ENCODE measurements at places on chromosomes 7 and 10. TPM values are rescaled to one million over a fixed set of nuclear protein-coding genes. Genes with fewer than 3 reads are reported as not detected.

DNA sequence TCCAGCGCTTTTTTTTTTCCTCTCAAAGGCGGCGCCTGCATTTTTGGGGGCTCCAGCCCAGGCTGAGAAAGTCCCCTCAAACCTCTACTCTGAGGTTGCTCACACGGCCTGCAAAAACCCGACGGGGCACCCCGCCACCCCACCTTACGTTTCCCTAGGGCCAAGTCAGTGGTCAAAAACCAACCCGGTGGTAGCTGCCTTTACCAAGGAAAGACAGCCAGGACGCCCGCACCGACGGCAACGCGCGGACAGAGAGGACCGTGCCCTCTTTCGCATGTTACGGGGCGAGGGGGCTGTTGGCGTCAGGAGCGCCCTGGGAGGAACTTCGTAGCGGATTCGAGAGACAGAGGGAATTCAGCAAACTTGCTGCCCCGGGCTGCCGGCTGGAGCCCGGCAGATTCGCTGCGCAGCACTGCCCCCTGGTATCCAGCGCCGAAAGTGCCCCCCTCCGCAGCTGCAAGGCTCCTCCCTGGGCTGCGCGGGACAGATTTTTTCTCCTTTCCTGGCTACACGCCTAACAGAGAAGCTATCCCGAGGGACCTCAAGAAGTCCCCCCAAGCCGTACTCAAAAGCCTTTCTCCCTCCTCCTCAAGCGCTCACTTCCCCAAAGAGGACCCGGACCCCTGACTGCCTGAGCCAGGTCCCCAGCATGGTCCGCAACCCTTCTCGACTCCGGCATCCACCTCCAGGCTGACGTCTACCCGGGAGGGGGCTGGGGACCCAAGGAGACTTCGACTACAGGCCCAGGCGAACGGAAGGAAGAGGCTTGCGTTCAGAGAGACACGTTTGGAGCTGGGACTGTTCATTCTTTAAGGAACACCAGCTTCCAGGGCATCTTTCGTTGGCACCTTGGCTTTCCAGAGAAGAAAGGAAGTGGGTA is 27.7 kb upstream of the VAX1 start:
- no peak overlapping the region for H3K27ac ChIP-seq
- peaks cover 80% of the 10 kb centered on the region for H3K27me3 ChIP-seq
- peaks cover 5% of the 10 kb centered on the region for H3K4me1 ChIP-seq

GRCh38 chr7:50663396-50664102 is 98.3 kb upstream of the DDC start:
- peaks cover 69% of the 10 kb centered on the region for H3K4me1 ChIP-seq
- no peak overlapping the region for H3K27ac ChIP-seq
- no peaks in the 10 kb centered on the region for H3K36me3 ChIP-seq
- H3K4me3 ChIP-seq, result no peak overlapping the region
- no peak for DNase-seq
- no peaks in the 10 kb centered on the region for H3K27me3 ChIP-seq

GRCh38 chr7:115226410-115226809 is 304.5 kb downstream of the MDFIC start:
- H3K27ac ChIP-seq, result no peak overlapping the region
- H3K4me1 ChIP-seq, result peaks cover 8% of the 10 kb centered on the region
- no peak for DNase-seq
- no peaks in the 10 kb centered on the region for H3K36me3 ChIP-seq
- no peak overlapping the region for H3K4me3 ChIP-seq
- peaks cover 16% of the 10 kb centered on the region for H3K27me3 ChIP-seq

- no peak for DNase-seq
- H3K4me3 ChIP-seq, result no peak overlapping the region
- no peaks in the 10 kb centered on the region for H3K36me3 ChIP-seq
- no peak overlapping the region for H3K27ac ChIP-seq
- no peaks in the 10 kb centered on the region for H3K4me1 ChIP-seq
Measured at GRCh38 chr10:35925493-35925892, 283.4 kb upstream of the FZD8 start.

DNA sequence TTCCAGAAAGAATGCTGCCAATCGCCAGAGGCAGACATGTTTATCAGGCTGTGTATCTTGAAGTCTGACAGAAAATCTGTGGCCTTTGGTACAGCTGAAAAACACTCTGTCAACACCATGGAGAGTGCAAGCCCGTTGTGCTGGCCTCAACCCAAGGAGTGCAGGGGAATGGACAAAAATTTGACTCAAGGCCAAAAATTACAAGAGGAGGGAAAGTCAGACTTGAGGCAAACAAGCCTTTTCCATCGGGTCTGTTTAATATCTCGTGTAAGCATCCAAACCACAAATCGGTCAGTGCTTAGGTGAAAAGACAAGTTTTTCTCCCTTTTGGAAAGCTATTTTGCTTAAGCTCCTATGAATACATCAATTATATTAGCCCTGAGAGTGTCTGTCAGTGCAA is 305.3 kb upstream of the NFE2L3 start:
- H3K4me3 ChIP-seq, result no peak overlapping the region
- DNase-seq, result no peak
- peaks cover 3% of the 10 kb centered on the region for H3K4me1 ChIP-seq
- H3K36me3 ChIP-seq, result no peaks in the 10 kb centered on the region
- H3K27me3 ChIP-seq, result peaks cover 37% of the 10 kb centered on the region
- H3K27ac ChIP-seq, result no peak overlapping the region

- no peak for DNase-seq
- no peak overlapping the region for H3K27ac ChIP-seq
- H3K4me1 ChIP-seq, result peaks cover 46% of the 10 kb centered on the region
- H3K27me3 ChIP-seq, result no peaks in the 10 kb centered on the region
- peaks cover 76% of the 10 kb centered on the region for H3K36me3 ChIP-seq
Measured at GRCh38 chr10:128068398-128069285, 57.6 kb downstream of the MKI67 start.

- no peak for DNase-seq
- no peak overlapping the region for H3K4me3 ChIP-seq
- no peaks in the 10 kb centered on the region for H3K4me1 ChIP-seq
- H3K27ac ChIP-seq, result no peak overlapping the region
- no peaks in the 10 kb centered on the region for H3K27me3 ChIP-seq
Measured at GRCh38 chr10:78777867-78778266, 290.9 kb upstream of the ZMIZ1 start.

DNA sequence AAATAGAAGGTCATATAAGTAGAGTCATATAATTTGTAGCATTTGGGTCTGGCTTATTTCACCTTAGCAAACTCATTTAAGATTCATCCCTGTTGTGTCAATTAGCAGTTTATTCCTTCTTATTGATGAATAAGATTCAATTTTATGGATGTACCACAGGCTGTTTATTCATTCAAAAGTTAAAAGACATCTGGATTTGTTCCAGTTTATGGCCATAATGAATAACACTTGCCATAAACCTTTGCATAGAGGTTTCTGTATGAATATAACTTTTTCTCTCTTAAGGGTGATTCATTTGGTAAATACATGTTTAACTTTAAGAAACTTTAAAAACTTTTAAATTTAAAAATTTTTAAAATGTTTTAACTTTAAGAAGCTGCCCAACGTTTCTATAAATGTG is 66.4 kb downstream of the CPED1 start:
- H3K4me1 ChIP-seq, result no peaks in the 10 kb centered on the region
- no peaks in the 10 kb centered on the region for H3K36me3 ChIP-seq
- no peak for DNase-seq
- H3K4me3 ChIP-seq, result no peak overlapping the region
- H3K27me3 ChIP-seq, result peaks cover 9% of the 10 kb centered on the region

DNA sequence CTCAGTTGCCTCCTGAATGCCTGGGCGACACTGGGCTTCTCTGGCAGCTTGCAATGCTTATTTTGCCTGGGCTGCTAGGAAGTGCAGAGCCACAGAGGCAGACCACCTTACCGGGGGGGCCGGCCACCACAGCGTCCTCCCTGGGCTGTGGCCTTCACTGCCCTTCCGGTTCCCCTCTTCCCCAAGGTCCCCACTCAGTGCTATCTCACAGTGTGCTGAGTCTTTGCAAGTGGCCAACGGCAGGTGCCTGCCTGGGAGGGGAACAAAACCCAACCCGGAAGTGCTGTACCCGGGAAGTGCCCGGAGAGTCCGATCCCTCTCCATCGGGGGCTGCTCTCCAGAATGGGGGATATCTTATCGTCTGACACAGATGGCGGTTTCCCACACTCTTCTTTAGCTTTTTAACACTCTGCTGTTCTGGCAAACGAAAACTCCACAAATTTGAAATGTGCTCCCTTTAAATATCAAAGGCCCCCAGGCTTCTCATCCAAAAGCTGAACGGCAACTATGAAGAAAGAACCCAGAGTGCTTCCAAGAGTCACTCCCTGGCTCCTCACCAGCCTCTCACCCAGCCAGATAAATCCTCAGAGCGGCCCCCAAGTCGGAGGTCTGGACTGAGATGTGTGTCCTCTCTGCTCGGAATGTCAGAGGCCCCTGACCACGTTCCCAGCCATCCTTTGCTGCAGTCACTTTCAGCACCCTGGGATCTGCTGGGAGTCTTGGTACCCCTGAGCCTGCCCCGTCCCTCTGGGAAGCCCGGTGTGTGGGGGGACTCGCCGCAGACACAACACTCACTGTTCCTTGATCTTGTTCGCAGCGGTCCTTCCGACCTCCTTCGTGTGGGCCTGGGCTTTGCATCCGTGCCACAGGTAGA is 165.1 kb downstream of the SVIL start:
- H3K4me3 ChIP-seq, result no peak overlapping the region
- no peak overlapping the region for H3K27ac ChIP-seq
- no peak for DNase-seq
- peaks cover 28% of the 10 kb centered on the region for H3K4me1 ChIP-seq
- H3K27me3 ChIP-seq, result no peaks in the 10 kb centered on the region
- peaks cover 40% of the 10 kb centered on the region for H3K36me3 ChIP-seq

DNA sequence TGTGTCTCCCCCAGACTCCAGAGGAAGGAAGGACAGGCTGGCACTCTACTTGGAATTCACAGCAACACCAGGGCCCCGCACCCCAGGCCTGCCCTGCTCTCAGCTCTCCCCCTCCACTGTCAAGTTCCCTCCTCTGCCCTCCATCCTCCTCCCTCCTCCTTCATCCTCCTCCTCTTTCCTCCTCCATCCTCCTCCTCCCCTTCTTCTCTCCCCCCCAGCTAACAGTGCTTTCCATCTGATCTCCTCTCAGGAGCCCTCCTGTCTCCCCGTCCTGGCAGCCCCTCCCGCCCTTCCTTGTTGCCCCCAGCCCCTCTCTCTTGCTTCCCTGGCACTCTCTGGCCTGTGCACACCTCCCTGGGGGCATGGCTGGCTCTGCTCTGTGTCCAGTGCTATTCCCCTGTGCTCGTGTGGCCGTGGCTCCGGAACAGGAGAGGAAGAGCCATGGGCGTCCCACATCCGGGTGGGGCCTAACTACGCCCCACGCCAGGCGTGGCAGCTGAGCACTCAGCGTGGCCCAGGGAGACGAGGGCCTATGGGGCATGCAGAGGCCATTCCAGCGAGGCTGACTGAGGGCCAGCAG is 64.2 kb downstream of the PWWP2B start:
- DNase-seq, result no peak
- H3K36me3 ChIP-seq, result no peaks in the 10 kb centered on the region
- H3K4me1 ChIP-seq, result no peaks in the 10 kb centered on the region
- no peak overlapping the region for H3K27ac ChIP-seq
- no peak overlapping the region for H3K4me3 ChIP-seq

DNA sequence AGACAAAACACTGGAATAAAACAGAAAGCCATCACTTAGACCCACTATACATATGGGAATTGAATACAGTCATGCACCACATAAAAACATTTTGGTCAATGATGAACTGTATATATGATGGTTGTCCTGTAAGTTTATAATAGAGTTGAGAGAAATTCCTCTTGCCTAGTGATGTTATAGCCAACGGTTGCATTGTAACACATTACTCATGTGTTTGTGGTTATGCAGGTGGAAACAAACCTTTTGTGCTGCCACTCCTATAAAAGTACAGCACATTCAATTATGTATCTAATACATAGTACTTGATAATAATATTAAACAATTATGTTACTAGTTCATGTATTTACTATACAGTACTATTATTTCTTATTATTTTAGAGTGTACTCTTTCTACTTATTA is 381.2 kb upstream of the MBL2 start:
- H3K27me3 ChIP-seq, result no peaks in the 10 kb centered on the region
- H3K36me3 ChIP-seq, result no peaks in the 10 kb centered on the region
- DNase-seq, result no peak
- H3K4me1 ChIP-seq, result no peaks in the 10 kb centered on the region
- H3K4me3 ChIP-seq, result no peak overlapping the region

- H3K27me3 ChIP-seq, result no peaks in the 10 kb centered on the region
- no peak overlapping the region for H3K27ac ChIP-seq
- DNase-seq, result peak; percentile 40
- no peak overlapping the region for H3K4me3 ChIP-seq
- H3K36me3 ChIP-seq, result no peaks in the 10 kb centered on the region
Measured at GRCh38 chr10:132443605-132443982, 46.6 kb downstream of the PWWP2B start.

- no peak for DNase-seq
- peaks cover 14% of the 10 kb centered on the region for H3K27me3 ChIP-seq
- no peak overlapping the region for H3K4me3 ChIP-seq
- H3K27ac ChIP-seq, result no peak overlapping the region
- peaks cover 9% of the 10 kb centered on the region for H3K4me1 ChIP-seq
Measured at GRCh38 chr10:71882813-71883659, 32.0 kb upstream of the PSAP start.

DNA sequence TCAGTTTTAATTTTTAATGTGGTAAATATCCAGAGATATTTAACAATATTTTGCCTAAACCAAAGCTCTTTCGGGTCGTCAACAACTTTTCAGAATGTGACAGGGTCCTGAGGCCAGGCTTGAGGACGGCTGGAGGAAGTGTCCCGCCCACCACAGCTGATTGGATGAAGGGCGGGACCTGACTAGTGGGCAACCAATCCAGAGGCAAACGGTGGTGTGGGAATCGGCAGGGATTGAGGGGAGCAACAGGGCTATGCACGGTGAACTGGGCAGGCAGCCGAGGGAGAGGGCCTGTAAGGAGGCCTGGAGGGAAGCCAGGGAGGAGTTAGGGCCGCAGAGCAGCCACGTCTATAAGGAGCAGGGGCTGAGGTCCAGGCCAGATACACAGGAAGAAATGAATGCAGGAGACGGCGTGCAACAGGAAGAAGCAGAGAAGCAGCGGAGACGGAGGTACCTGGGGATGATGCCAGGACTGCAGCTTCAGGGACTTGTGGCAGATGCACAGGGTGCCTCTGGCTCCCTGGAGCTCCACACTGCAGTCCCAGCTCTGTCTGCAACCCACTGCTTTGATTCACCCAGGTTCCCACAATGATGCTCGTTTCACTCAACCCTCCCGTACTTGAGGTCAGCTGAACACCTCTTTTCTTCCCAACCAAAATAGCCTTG is 46.1 kb upstream of the ZMIZ1 start:
- peak overlapping the region; percentile 9 for H3K4me3 ChIP-seq
- no peak overlapping the region for H3K27ac ChIP-seq
- DNase-seq, result no peak
- no peaks in the 10 kb centered on the region for H3K27me3 ChIP-seq
- peaks cover 11% of the 10 kb centered on the region for H3K4me1 ChIP-seq
- no peaks in the 10 kb centered on the region for H3K36me3 ChIP-seq

- H3K27ac ChIP-seq, result no peak overlapping the region
- no peaks in the 10 kb centered on the region for H3K4me1 ChIP-seq
- no peaks in the 10 kb centered on the region for H3K27me3 ChIP-seq
- H3K4me3 ChIP-seq, result no peak overlapping the region
Measured at GRCh38 chr7:14125998-14126397, 136.5 kb upstream of the ETV1 start.

The PAX4 gene
- total RNA-seq, result not detected

The PNLIPRP1 gene
- total RNA-seq, result not detected

The BTRC gene
- total RNA-seq, result 18.2 TPM

The PRKAG2 gene
- total RNA-seq, result 13.3 TPM

The CALCR gene
- total RNA-seq, result not detected

The TDRD1 gene
- 0.11 TPM for total RNA-seq

The KLLN gene
- total RNA-seq, result 0.55 TPM

The ADRB1 gene
- total RNA-seq, result not detected

The ZSCAN25 gene
- 31.2 TPM for total RNA-seq

The MORN4 gene
- 1.8 TPM for total RNA-seq

The AKR1C2 gene
- not detected for total RNA-seq

The NOD1 gene
- total RNA-seq, result 14.8 TPM
